NCI-H774 (cell line): ENCODE measurements at places on chromosomes 2 and 18.

DNA sequence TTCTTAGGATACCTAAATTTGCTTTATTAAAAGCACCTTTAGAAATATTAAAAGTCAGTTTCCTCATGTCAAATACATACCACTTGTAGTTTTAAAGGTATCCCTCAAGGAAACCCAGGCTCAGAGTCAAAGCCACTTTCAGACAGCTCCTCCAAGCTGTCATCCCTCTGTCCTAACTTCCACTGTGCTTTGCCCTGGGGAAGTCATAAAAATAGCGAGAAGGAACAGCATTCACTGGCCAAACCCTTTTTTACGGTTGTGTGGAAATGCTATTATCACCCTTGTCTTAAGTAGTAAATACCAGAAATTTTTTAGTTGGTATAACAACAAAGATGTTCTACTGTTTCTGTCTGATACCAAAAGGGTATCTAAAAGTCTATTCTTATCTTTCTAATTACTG lies 680.5 kb downstream of the ZEB2 start:
- DNase-seq, result no peak

DNA sequence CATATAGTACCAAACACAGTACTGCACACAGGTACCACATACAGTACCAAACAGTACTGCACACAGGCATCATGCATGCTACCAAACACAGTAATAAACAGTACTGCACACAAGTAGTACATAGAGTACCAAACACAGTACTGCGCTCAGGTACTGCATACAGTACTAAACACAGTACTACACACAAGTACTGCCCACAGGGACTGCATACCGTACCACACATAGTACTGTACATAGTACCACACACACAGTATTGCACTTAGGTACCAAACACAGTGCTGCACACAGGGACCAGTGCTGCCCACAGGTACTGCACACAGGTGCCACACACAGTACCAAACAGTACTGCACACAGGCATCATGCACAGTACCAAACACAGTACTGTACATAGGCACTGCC lies 74.9 kb downstream of the ZNF236 start:
- no peak for DNase-seq

DNA sequence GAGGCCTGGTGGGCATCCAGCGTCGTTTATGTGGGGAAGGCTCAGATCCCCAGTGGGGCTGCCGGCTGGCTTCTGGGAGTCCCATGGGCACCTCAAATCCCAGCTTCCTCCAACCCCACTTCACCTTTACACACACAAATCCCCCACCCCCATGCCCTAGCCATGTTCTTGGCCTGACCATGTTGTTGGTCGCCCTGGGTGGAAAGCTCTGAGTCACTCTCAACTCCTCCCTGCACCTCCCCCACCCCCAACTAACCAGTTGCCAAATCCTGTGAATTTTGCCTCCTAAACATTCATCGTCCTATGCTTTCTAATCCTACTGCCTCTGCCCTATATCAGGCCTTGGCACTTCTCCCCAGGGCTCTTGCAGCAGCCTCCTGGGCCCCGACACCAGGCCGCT lies 6.4 kb downstream of the TNS1 start:
- DNase-seq, result no peak

- DNase-seq, result no peak
Observed at GRCh38 chr2:41933585-41934320, 114.1 kb upstream of the PKDCC start.

DNA sequence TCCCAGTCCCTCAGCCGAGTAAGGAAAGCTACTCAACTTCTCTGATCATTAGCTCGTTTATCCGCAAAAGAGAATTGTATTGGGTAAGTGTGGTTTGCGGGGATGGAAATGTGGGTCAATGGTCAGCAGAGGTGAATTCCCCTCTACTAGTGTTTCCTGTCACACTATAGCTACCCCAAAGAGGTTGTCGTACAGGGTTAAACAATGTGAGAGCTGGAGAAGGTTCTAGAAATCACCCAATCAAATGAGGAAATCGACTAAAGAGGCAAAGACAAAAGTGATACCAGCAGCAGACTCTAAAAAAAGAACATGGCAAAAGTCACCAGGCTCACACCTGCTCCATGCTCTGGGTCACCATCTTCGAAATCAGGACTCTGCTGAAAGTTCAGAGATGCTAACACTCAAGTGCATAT lies 144.7 kb upstream of the ITGA4 start:
- no peak for DNase-seq

DNA sequence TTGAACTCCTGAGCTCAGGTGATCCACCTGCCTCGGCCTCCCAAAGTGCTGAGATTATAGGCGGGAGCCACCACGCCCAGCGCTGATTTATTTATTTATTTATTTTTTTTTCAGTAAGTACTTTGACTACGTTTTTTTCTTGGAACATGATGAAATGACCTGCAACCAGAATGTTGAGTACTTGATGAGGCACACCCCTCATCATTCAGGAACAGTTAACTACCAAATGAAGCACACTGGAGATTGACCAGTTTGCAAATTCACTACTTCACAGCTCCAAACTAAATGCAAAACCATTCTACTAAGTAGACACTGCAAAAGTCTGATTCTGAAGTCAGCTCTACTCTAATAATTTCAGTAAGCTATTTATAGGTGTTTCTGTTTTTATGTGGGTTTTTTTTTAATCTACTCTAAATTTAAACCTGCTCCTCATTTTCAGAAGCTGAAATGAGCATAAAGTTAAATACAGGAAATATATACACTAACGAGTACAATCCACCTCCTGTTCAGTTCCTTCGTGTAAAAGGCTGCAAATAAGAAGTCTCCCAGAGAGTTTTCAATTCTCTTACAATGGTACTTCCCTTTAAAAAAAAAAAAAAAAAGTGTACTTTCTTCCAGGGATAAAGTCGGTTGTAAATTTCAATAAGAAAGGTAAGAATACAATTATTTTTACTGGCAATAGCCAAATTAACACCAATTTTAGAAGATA lies 1.4 kb downstream of the GFPT1 start:
- DNase-seq, result no peak

DNA sequence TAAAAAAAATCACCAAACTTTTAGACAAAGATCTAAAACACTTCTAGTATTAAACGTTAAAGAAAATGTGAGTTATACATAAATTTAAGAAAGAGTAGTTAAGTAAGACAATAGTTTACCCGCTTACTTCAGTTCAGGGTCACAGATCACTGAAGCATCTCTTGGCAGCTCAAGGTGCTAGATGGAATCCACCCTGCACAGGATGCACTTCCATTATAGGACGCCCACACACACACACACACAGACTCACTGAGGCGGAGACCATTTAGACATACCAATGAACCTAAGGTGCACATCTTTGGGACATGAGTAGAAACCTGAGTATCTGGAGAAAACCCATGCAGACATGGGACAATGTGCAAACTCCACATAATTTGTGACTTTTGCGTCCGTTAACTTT lies 630.6 kb upstream of the ZNF804A start:
- DNase-seq, result no peak

GRCh38 chr2:101596333-101596732 lies 101.2 kb upstream of the MAP4K4 start:
- DNase-seq, result no peak

DNA sequence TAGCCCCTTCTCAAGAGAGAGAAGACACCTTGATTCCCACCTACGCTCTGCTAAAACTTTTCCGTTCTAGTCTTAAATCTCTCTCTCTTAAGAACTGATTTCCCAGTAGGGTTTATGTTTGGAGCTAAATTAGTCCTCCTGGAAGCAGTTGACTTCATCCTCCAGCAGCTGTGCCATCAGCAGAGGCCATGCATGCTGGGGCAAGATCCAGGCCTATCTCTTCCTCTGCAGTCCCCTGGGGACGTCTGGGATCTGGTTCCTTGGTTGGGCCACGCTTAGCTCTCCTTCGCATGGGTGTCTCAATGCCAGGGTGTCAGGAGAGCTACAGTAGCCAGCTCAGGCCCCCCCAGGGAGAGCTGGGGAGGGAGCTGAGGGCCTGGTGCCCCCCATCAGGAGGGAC lies 49.7 kb downstream of the HPCAL1 start:
- DNase-seq, result no peak

DNA sequence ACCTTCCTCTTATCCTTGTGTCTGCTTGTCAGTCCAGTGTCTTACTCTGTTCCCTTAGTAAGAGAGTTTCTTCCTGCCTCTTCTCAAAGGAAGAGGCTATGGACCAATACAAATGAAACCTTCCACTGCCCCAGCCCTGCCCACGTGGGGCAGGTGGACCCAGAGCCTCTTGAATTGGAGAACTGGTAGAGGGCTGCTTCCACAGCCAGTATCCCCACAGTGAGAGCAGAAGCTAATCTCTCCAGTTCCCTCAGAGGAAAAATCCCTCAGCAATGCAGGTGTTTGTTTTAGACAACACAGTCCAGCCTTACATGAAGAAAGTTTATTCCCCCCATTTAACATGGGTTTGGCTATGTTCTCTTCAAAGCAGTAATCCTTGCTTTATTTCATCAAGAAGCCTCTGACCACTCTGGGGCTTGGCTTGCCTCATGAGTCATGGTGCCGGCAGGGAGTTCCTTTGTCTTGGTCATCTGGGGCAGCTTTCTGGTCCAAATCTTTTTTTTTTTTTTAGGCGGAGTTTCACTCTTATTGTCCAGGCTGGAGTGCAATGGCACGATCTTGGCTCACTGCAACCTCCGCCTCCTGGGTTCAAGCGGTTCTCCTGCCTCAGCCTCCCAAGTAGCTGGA lies 6.5 kb upstream of the CYBRD1 start:
- DNase-seq, result no peak

DNA sequence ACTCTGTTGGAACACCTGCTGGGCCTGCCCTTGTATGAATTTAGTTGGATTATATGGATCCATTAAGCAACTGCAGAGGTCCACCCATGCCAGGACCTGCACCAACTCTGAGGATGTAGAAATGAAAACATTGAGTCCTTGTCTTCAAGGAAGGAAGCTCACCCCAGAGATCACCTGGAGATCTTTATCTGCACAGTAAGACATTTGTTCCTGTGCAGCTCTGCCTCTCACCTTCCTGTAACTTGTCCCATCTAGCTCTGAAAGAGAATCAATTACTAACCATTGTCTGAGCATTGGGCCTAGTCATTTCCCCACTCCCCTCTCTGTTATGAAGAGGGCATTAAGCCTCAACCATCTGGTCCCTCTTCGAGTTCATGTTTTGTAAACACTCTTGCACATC lies 105.2 kb upstream of the YWHAQ start:
- DNase-seq, result no peak

DNA sequence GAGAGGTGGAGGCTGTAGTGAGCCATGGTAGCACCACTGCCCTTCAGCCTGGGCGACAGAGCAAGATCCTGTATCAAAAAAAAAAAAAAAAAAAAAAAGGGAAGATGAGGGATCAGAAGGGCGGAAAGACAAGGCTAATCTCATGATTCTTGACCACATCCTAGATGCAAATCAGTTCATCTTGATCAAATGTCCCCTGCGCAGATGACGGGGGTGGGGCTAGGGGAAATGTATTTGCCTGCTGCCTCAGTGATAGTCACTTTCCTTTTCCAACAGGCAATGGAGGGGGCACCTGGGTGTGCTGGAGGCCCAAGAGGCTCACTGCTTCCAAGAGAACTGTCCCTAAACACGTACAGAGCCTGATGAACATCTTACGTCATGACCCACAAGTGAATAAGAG lies 3.7 kb upstream of the EMILIN2 start:
- no peak for DNase-seq

- no peak for DNase-seq
Observed at GRCh38 chr18:27838225-27838624, 338.7 kb downstream of the CDH2 start.

DNA sequence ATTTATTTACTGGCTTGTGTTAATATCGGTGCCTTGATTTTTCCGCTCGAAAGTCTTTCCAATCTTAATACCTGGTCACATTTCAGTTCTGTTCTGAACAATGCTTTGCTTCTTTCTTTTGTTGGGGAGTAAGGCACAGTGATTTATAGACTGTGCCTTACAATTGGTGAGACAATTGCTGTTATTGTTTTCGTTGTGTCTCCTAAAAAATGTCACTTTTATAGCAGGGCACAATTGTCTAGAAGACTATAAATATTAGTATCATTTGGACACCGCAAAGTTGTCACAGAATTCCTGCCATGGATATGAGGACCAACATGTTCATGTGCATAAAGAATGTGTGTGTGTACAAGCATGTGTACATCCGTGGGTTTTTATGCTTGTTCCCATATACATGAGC lies 231.9 kb downstream of the INSIG2 start:
- DNase-seq, result no peak

DNA sequence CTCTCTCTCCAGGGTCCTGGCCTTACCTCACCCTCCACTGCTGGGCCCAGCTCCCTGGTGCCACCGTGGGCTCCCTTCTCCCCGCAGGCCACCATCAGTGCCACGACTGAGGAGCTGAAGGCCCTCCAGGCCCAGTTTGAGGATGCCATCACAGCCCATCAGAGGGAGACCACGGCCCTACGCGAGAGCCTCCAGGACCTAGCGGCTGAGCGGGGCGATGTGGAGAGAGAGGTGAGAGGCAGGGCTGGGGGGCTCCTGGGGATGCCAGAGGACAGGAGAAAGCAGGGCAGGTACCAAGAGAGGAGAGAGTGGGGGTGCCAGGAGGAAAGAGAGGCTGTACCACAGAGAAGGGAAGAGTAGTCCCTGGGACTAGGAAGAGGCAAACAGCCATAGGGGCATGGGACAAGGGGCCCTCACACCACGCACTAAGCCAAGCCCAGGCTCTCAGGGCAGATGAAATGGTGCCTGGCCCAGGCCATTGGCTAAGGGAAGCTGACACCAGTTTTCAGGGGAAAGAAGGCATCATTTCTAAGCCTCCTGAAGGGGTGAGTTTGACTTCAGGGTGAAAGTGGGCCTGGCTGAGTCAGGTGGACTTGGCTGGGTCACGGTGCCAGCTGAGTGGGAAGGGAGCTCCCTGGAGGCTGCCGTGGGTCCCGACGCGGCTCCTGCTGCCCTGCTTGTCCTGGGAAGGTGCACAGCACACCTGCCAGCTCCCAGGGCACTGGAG lies 39.0 kb upstream of the SNED1 start:
- DNase-seq, result no peak

- no peak for DNase-seq
Observed at GRCh38 chr18:45757005-45757404, 33.0 kb downstream of the SLC14A1 start.

GRCh38 chr2:39234754-39235153 lies 9.0 kb downstream of the CDKL4 start:
- DNase-seq, result no peak

- no peak for DNase-seq
Observed at GRCh38 chr2:241155936-241156335, 5.7 kb downstream of the PPP1R7 start.

DNA sequence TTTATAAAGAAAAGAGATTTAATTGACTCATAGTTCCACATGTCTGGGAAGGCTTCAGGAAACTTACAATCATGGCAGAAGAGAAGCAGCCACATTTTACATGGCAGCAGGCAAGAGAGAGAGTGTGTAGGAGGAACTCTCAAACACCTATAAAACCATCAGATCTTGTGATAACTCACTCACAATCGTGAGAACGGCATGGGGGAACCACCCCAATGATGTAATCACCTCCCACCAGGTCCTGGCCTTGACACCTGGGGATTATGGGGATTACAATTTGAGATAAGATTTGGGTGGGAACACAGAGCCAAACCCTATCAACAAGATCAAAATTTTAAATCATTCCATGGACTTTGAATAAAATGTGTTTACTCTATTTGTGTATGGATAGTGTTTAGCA lies 575.6 kb downstream of the ADCYAP1 start:
- DNase-seq, result no peak
